Activated T-helper 9 cell treated with anti-CD3 and anti-CD28 coated beads, Interleukin-2, amount 50 U/mL, for 16 hours (primary cell): ENCODE measurements at places on chromosomes 7 and 10.

DNA sequence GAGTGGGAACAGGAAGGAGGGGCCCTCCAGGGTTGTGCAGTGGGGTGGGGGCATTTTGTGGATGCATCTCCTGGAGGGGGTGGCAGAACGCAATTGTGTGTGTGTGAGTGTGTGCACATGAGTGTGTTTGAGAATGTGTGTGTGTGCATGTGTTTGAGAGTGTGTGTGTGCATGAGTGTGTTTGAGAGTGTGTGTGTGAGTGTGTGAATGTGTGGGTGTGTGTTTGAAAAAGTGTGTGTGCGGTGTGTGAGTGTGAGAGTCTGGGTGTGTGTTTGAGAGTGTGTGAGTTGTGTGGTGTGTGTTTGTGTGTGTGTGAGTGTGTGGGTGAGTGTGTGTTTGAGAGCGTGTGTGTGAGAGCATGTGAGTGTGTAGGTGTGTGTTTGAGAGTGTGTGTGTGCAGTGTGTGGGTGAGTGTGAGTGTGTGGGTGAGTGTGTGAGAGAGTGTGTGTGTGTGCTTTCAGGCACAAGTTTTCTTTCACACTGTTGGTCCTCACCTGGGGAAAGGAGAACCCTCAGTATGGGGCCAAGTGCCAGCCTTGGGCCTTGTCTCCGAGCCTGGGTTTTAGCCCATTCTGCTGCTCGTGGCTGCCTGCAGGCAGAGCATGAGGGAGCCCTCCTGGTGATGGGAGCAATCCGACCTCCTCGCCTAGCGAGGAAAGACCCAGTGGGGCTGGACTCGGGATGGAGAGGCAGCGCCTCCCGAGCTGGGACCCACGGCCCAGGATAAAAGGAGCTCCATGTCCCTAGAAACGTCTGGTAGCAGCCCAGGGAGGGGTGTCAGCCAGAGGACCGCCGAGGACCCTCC lies 35.6 kb downstream of the CDH23 start:
- no peak for DNase-seq

DNA sequence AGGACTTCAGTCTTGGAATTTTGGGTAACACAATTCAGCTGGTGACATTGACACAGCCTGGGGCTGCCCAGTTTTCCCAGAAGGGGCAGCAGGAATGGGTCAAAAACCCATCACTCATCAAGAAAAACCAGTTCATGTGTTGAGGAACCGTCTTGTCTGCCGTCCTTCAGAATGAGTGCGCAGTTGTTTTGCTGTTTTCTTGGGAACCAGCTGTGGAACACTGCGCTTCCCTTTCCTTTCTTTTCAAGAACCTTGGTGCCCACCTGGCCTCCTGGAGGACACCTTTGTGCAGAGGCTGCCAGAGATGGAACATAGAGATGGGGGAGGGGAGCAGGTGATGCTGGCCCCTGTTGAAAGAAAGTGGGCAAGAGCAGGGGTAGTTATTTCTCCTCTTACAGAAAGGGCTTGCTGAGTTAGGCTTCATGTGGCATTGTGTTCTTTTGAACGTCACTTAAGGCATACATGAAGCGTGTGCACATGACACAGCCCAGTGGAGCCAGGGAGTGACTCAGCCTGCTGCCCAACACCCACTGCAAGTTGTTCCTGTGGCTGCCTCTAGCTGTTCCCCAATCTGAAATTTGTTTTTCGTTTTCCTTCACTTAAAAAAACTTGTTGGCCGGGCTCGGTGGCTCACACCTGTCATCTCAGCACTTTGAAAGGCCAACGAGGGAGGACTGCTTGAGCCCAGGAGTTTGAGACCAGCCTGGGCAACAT lies 87.4 kb upstream of the TNS3 start:
- DNase-seq = no peak

DNA sequence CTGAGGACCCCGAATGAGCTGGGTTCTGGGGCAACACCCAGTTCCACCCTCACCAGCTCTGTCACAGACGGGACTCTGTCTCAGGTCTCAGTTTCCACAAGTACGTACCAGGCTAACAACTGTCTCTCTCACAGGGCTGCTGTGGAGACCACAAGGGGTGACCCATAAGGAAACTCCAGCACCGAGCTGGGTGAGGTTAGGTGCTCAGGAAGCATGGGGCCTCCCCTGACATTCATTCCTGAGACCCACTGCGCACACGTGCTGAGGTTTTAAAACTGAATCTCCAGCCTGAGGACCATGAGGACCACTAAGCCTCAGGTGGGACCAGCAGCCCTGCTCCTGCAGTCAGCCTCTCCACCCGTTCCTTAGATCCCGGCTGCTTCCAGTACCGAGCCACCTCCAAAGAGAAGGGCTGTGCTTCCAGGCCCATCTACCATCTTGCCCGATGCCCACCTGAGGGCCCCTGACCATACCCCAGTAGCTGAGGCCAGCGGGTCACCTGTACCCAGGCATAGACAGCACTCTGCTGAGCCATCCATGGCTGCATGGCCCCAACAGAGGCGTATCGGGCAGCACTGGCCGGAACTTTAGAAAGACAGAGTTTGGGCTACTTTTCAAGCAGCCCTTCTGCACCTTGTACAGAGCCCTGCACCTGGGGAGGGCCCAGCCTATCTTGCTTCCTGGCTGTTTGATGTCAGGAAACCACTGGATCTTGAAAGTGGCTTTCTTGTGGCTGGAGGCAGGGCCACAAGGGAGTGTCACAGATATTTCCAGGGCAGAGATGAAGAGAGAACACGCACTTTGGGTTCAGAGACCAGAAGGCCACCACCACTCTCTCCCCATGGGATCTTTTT lies 18.7 kb downstream of the HSPA12A start:
- DNase-seq = no peak

- DNase-seq = no peak
Observed at GRCh38 chr10:124172181-124172916, 79.0 kb upstream of the CHST15 start.

DNA sequence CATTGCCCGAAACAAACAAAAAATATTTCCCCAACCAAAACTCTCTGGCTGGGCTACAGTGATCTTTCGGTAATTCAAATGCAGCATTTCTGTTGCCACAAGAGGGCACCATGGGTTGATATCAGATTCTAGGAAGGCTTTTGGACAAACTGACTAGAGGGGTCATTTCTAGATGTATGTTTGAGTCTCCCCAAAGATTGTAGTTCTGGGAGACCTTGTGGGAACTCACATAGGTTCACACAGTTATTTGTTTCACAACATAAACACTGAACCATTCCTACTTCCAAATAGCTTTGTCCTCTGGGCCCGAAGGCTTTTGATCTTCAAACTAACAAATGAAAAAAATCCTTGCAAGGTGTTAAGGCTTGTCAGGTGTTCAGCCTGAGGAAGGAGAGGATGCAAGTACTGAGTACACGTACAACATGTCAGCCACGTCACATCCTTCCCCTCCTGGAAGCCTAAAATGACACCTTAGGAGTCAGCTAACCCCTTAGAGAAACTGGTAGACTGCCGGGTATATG lies 37.0 kb upstream of the IL15RA start:
- no peak for DNase-seq

DNA sequence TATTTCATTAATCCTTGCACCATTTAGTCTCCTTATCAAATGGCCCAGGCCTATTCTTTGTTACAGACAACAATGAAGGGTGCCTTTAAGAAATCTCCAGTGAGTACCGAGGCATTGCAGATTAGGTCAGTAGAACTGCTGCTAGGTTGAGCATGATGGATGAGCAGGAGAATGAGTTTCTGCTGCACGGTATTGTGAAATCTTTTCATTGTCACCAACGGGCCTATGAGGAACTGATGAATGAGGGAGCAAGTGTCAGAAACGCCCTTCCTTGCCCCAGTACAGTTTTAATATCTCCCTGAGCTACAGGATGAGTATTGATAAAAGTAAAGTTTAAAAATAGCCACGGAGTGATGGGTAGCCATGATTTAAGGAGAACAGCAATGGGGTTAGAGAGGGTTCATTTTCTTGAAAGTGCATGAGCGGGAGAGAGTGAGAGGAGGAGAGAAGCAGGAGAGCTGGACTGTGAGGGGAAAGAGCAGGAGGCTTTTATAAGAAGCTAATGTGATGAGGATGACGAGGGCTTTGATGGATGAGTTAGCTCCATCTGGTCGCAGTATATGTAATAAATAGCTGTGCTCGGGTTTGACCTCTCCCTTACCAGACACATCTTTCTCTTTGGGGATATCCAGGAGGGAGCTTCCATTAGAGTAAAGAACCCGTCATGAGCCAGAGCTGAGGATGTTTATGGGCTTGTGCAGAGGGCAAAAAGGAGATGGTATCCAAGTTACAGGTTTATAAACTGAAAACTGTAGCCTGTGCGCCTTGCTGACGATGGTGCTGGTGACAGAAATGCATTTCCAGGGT lies 526.1 kb downstream of the LRMDA start:
- no peak for DNase-seq

- no peak for DNase-seq
Observed at GRCh38 chr7:86629-87028, 105.7 kb upstream of the FAM20C start.

- DNase-seq = no peak
Observed at GRCh38 chr7:1650363-1651030, 19.6 kb upstream of the ELFN1 start.

DNA sequence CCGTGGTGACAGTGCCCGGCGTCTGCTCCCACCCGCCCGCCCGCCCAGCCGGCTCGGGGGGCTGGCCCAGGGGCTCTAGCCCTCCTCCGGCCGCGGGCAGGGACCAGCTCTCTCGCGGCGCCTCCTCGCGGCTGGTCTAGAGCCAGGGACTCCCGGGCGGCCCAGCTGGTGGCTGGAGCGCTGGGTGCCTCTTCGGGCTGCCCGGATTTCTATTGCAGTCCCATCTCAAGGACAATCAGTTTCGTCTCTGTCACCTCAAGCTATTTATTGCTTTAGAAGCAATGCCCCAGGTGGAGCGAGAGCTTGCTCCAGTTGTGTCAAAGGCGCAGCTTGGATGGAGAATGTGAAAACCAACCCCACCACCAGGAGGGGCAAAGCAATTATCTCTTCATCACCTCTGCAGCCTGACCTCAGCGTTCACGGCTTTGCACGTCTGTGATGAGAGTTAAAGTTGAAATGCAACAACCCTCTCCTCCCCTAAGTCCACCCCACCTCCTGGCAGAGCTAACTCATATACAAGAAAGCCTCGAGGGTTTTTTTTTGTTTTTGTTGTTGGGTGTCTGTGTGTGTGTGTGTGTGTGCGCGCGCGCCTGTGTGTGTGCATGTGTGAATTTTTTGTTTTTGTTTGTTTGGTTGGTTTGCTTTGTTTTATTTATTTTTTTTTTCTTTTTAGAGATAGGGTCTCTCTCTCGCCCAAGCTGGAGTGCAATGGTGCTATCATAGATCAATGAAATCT lies at the start of gene ITGA8:
Gene ITGA8, minus strand, starts transcription at position 24 of the 736 bp plus-strand sequence. CDS start 151 bp downstream, outside the sequence.
- DNase-seq = no peak

GRCh38 chr7:110396021-110396420 lies 694.9 kb upstream of the LRRN3 start:
- DNase-seq = no peak

GRCh38 chr7:137421366-137421765 lies 77.8 kb upstream of the PTN start:
- no peak for DNase-seq

DNA sequence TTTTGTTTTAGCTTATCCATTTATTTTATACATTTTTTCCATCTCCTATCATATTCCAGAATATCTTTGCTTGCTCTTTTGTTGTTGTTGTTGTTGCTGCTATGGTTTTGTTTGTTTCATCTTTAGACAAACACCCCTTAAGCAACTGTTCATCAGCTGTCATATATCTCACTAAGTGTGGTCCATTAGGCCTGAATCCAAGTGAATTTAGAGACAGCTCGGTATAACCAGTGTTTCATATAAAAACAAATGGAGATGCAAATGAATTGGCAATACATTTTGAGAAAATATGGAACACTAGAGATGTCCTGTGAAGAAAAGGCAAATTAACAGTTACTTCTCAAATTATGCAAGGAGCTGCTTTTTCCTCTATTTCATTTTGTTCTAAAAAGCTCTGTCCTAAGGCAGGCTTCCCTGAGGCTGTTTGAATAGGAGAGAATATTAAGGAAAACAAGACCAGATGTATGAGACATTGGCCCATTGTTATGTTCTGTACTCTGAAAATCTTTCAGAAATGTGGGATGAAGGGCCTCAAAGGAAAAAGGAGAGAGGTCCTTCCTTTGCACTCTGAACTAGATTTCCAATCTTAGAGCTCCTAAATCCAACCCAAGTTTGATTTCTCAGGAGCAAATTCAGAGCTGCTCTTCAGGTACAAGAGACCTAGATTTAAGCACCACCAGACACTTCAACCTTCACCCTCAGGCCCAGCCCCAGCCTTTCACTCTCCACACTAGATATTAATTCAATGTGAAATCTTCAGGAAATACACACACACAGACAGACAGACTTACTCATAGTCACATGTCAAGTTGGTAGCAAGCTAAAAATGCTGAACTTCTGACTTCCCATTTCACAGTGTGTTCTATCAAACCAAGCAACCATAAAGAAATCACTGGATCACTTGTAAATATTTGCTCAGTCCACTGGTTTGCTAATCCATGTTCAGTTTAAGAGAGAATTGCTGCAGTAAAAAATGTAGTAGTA lies 5.4 kb downstream of the TFEC start:
- DNase-seq = no peak

DNA sequence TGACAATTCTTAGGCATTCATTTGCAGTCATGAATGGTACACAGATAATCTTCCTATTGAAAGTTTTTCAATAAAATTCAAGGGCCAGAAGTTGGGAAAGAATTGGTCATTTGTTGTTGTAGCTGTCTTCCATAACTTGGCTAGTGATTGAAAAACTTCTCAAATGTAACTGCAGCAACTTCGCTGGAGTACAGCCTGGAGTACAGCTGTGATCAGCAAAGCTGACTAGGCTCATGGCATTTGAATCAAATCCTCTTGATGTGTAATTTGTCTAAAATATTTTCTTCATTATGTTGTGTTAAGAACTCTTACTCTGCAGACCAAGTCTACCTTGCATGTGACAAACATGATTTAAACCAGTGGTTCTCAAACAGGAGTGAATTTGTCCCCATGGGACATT lies 226.5 kb upstream of the STEAP1 start:
- no peak for DNase-seq

DNA sequence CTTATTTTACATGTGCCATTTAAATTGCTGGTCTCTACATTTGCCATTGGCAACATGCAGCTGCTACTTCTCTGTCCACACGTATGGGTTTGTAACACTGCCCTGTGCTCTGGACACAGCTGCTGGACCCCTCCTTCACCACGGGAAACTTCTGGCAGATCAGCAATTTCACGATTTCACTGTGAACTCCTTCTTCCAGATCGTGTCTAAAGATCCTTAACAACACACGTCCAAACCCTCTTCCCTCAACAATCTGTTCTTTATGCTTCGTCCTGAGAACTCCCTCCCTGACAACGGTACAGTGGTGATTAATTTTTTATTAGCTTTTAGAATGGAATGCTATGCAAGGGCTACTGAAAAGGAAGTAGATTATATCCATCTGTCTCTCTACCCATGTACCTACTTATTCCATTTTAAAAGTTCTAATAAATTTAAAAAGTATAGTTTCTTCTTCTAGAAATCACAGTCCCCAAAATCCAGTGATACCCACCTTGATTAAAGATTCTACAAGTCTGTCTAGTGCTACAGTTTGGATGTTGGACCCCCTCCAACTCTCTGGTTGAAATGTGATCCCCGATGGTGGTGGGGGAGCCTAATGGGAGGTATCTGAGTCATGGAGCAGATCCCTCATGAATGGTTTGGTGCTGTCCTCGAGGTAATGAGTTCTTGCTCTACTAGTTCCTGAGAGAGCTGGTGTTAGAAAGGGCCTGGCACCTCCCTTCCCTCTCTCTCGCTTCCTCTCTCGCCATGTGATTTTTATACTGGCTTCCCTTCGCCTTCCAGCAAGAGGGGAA lies 81.0 kb downstream of the KIAA1549 start:
- no peak for DNase-seq
